ENCODE measurements at places on chromosomes 11 and 22.

GRCh38 chr11:76665921-76666351, 4.6 kb downstream of the LRRC32 start:
- no peak for DNase-seq

GRCh38 chr11:64867748-64868462, 10.5 kb downstream of the EHD1 start:
- DNase-seq, result no peak

DNA sequence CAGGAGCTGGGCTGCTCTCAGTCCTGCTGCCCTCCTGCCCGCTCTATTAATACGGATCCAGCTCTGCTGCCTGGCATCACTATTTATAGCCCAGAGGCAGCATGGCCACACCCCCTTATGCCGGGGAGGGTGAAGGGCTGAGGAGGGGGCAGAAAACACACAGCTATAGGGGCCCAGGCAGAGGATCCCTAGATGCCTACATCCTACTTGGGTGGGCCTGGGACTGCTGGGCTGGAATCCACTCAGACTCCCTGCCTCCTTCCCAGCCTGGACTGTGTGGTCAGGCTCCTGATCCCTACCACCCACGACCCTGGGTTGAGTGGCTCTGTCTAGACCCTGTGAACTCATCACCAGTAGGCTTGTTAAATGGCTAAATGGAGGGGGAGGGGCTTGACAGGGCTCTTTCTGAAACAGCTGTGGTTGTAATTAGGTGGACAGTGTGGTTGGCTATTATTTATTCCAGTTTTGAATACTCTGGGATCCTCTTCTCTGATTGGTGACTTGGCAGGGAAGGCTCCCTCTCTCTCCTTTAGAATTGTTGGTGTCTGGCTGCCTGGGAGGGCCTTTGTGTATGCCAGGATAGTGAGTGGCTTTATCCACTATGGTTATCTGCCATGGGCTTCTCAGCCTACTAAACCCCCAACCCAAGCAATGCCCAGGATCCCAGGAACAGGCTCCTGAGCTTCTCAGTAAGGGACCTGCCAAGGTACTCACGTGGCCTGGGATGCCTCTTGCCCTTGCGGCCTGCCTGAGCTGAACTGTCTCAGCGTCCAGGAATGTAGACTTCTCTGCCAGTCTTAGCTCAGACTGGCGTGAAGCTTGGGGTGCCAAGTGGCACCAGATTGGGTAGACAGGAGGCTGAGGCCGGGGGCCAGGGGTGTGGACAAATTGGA, 15.2 kb downstream of the PHLDB1 start:
- DNase-seq, result no peak

DNA sequence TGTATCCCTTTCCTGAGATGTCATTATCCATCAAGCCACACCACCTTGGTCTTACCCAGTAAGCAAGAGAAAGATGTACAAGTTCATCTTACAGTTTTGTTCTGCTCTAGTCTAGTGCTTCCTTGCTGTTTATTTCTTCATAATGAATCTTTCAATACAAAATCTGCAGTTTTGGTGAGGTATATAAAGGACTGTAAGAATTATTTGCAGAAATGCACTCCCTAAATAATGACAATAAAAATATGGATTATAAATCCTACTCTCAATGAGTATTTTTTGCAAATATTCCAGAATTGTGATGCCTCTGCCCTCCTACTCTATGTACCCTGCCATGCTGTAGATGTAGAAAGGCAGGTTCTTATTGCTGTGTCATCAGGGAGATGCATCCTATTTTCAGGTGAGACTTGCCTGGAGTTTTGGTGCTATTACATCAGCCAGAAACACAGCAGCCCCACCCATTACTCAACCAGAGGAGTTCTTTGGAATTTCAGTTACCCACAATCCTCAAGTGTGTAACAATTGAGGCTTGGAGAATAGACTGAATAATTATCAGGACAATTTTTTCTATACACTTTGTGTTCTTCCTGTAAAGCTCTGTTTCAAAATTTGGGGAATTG, at the start of gene OR10S1:
Gene OR10S1 (minus strand): TSS at position 51 of the 617 bp plus-strand sequence. CDS start 117 bp downstream, outside the sequence.
- DNase-seq, result no peak

DNA sequence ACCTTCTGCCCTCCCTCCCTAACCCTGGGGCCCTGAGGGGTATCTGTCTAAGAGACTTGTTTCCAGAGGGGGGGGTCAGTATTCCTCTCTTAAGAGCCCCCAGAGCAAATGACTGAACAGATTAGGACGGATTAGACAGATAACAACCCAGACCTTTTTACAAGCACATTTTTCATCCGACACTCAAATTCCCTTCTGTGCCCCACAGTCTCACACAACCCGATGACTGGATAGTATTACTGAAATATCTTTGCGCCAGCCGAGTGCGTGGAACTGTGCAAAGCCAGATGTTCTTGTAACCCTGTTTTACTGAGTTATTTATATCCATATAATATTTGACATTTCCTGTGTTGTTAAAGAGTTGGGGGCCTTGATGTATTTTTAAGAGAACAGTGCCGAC, 30.9 kb upstream of the FLI1 start:
- no peak for DNase-seq

GRCh38 chr22:46965555-46966494, 203.4 kb downstream of the TBC1D22A start:
- no peak for DNase-seq

GRCh38 chr11:77082838-77083565, 16.2 kb downstream of the CAPN5 start:
- DNase-seq, result no peak

GRCh38 chr11:17792161-17792560, 57.6 kb downstream of the KCNC1 start:
- DNase-seq, result no peak

- DNase-seq, result no peak
These were observed 1.3 kb upstream of the PARVG start for GRCh38 chr22:44179196-44179988.

DNA sequence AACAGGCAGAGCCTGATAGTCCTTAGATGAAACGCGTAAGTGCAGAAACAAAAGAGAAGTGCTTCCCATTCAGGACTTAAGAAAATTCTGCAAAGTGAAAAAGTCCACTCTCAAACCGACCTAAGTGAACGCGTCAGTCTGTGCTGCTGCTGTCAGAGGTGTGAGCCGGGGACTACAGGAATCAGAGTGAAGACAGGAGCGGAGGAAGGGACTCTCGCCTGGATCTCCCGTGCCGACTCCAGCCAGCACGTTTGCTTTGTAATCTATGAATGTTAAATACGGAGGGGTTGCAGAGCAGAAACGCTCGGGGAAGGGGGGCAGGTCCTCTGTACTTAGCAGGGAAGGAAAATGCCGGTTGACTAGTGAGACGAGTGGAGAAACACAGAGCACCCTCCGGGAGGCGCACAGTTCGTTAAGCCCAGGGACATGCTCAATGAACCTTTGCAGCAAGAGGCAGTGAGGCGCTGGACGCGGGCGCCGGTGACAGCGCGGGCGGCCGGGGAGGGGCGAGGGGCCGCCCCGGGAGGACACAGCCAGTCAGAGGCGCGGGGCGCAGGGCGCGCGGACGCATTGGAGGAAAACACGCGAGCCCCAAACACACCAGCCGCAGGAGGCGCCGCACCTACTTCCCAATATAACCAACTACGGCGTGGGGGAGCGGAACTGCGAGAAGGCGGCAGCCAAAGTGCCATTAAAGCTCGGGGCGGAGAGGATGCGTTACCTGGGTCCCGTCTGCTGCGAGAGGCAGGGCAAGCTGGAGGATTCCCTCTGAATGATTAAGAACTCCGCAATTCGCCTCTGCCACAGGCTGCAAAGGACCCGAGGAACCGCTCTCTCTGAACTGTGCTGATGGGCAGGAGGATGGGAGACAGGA, at the start of gene CNTN5:
Gene CNTN5 (plus strand): TSS at position 598 of the 874 bp plus-strand sequence.
- no peak for DNase-seq

- no peak for DNase-seq
These were observed 11.3 kb downstream of the IZUMO1R start for GRCh38 chr11:94315664-94316063.

- no peak for DNase-seq
These were observed 1.3 kb downstream of the OR52D1 start for GRCh38 chr11:5489576-5490357.

DNA sequence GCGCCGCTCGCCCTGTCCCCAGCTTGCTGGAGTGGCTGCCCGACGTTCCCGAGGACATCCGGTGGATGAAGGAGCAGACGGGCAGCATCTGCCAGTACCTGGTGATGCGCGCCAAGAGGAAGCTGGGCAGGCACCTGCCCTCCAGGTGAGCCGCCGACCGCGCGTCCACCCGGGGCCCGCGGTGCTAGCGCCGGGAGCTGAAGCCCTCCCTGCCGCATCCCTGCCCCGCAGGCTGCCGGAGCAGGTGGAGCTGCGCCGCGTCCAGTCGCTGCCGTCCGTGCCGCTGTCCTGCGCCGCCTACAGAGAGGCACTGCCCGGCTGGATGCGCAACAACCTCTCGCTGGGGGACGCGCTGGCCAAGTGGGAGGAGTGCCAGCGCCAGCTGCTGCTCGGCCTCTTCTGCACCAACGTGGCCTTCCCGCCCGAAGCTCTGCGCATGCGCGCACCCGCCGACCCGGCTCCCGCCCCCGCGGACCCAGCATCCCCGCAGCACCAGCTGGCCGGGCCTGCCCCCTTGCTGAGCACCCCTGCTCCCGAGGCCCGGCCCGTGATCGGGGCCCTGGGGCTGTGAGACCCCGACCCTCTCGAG, 3.3 kb upstream of the CRACR2B start:
- no peak for DNase-seq

GRCh38 chr11:20027556-20028013, 132.7 kb downstream of the DBX1 start:
- no peak for DNase-seq

- no peak for DNase-seq
These were observed 36.3 kb downstream of the AP2A2 start for GRCh38 chr11:961921-962320.

- DNase-seq, result no peak
These were observed 34.2 kb downstream of the IL18 start for GRCh38 chr11:112129656-112130055.

DNA sequence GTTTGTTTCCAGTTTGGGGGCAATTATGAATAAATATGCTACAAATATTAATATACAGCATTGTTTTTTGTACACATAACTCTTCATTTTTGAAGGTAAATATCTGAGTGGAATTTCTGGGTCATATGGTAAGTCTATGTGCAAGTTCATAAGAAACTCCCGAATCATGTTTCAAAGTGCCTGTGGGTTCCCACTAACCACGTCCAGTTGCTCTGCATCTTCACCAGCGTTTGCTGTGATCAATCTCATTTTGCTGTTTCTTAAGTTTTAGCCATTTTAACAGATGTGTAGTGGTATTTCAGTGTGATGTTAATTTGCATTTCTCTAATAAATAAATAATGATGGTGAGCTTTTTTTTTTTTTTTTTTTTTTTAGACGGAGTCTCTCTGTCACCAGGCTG, 14.2 kb upstream of the CSRP3 start:
- DNase-seq, result no peak

DNA sequence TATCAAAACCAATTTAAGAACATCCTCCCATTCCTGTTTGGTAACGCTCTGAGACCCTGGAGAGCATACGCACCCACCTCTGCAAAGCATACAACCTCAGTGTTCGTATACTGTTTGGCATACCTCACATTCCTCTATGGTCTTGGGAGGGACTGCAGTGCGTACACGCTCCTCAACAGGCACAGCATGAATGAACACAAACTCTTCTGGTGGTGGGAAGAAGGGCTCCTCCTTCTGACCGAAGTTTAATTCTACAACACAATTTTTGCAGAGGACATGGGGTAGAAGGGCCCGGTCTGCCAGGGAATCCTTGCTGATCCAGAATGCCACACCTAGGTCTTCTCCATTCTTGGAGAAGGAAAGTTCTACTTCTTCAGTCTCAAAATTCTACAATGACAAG, 5.3 kb downstream of the HNRNPUL2 start:
- DNase-seq, result no peak

DNA sequence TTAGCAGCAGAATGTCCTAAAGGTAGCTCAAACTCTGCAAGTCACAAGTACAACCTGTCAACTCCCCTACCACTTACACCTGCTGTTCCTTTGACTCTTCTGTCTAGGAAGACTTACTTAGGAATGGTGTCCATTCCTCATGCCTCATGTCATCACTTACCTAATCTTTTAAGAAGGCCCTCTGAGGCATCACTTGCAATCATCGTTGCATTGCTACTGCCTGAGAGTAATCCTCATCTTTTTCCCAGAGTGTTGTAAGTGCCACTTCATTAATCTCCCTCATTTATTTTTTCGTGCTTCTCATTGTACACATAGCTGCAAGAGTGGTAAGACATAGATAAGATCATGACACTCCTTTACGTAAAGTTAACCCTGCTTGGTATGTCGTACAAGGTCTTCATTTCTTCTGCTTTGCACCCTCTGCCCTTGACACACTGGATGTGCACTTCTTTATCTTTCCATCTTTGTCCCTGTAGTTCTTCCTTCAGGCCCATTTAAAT, 54.6 kb downstream of the SFI1 start:
- DNase-seq, result no peak

- DNase-seq, result no peak
These were observed 75.4 kb upstream of the KCNQ1OT1 start for GRCh38 chr11:2775083-2775625.

GRCh38 chr11:132095230-132096131, 725.1 kb downstream of the NTM start:
- DNase-seq, result no peak

DNA sequence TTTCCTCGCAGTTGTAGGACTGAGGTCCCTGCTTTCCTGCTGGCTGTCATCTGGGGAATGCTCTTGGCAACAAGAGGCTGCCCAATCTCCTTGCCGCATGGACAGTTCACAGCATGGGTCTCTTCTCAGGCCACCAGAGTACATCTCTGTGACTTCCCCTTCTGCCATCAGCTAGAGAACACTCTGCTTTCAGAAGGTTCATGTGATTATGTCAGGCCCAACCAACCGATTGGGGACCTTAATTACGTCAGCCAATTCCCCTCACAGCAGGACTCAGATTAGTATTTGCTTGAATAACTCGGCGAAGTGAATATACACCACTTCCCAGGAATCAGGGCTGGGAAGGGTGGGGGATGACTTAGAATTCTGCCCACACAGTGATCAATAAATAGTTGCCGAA, 61.9 kb upstream of the CSNK2A3 start:
- DNase-seq, result no peak

GRCh38 chr11:124919898-124920297, 848 bp downstream of the HEPN1 start:
- DNase-seq, result no peak

DNA sequence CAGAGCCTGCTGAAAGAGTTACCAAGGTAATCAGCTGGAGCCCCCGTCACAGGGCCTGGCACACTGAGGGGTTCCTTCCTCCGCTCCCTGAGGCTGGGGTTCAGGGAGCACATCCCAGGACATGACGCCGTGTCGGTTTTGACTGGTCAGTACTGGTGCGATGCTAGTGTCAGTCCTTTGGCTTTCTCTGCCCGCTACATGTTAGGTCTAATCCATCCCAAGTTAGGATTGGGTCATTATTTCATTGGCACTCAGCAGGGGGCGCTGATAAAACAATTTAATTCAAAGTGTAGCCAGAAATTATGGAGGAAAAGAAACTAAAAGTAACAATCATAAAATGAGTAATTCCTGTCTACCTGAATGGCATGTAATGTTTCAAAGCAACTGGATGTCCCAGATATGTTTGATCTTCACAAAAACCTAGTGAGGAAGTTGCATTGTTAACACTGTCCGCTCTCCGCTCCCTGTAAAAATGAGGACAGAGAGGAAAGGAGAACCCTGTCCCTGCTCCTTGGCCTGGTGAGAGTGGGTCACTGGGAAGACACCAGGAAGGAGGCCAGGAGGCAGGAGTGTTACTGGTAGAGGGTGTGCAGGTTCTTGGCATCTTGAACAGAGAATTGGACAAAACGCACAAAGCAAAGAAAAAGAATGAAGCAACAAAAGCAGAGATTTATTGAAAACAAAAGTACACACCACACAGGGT, 27.1 kb downstream of the TSKU start:
- DNase-seq, result no peak

Data from SK-N-MC (cell line).